ENCODE measurements at places on chromosomes 11 and 22.
A peak's percentile ranks its signal among the peaks of the same experiment; 100 is the strongest.

DNA sequence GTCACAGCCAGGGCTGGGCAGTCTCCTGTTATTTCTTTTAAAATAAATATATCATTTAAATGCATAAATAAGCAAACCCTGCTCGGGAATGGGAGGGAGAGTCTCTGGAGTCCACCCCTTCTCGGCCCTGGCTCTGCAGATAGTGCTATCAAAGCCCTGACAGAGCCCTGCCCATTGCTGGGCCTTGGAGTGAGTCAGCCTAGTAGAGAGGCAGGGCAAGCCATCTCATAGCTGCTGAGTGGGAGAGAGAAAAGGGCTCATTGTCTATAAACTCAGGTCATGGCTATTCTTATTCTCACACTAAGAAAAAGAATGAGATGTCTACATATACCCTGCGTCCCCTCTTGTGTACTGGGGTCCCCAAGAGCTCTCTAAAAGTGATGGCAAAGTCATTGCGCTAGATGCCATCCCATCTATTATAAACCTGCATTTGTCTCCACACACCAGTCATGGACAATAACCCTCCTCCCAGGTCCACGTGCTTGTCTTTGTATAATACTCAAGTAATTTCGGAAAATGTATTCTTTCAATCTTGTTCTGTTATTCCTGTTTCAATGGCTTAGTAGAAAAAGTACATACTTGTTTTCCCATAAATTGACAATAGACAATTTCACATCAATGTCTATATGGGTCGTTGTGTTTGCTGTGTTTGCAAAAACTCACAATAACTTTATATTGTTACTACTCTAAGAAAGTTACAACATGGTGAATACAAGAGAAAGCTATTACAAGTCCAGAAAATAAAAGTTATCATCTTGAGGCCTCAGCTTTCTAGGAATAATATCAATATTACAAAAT, 13.4 kb downstream of the OR51B4 start:
- DNase-seq: peak; percentile 44

- DNase-seq: no peak
Measured at GRCh38 chr11:33160136-33160535, 1.1 kb downstream of the CSTF3 start.

DNA sequence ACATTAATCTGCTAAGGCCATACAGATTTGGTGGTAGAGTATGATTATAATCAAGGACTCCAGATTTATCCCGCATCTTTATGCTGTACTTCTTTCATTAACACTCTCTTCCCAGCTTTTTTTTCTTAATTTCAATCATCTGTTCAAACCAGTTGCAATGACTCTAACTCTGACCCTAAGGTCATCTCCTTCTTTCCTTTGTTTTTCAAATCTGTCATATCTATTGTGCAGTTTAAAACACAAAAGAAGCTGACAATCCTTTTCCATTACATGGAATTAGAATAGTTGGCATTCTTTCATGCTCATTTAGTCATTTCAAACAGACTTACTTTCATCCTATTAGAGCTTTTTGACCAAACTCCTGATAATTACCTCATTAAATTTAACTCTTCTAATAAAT, 53.6 kb upstream of the GRM5 start:
- DNase-seq: no peak

DNA sequence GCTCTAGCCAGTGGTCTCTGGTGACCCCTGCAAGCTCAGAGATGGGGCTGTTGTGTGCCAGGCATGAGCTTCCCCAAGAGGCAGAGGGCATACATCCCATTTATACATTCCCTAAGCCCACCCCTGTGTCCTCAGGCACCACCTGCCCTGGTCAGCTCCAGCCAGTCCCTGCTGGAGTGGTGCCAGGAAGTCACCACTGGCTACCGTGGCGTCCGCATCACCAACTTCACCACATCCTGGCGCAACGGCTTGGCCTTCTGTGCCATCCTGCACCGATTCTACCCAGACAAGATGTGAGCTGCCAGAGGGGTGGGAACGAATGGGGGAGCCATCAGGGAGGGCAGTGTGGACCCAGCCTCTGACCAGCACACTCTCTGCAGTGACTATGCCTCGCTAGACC, 8.3 kb downstream of the EHBP1L1 start:
- no peak for DNase-seq

GRCh38 chr11:131561501-131561900, 191.1 kb downstream of the NTM start:
- no peak for DNase-seq
